HT-29 (cell line): ENCODE measurements at places on chromosomes 2 and 18. TPM values are rescaled to one million over a fixed set of nuclear protein-coding genes. Genes with fewer than 3 reads are reported as not detected.
A peak's percentile ranks its signal among the peaks of the same experiment; 100 is the strongest.

- DNase-seq = no peak
Measured at GRCh38 chr18:9832871-9833270, 52.9 kb upstream of the TXNDC2 start.

TMEFF2 gene
- total RNA-seq = not detected in 2 replicates

FAM124B gene
- total RNA-seq = not detected in 2 replicates

DNA sequence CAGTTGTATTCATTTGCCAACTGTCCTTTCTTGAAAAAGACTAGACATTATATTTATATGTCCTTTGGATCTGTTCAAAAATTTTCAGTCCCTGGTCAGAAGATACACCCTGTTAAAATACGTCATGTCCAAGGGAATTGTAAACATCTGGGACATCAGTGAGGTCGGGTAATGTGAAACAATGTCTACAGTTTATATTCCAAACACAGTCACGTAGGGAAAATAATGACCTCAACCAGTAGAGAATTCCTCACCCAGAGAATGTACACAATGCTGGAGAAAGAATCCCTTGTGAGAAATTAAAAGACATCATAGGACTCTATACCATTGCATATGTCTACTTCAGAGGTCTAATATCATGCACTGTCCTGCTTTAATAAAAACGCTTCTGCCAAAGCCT is 888.0 kb upstream of the CHAC2 start:
- DNase-seq = no peak

- DNase-seq = no peak
Measured at GRCh38 chr2:142918624-142919023, 41.2 kb downstream of the KYNU start.

CYS1 gene
- not detected in 2 replicates for total RNA-seq

SERPINB12 gene
- total RNA-seq = not detected in 2 replicates

- no peak for DNase-seq
Measured at GRCh38 chr2:71832388-71832787, 315.3 kb downstream of the CYP26B1 start.

- peak; percentile 57 for DNase-seq
Measured at GRCh38 chr18:74597034-74597661, 522 bp upstream of the ZNF407 start.

DNA sequence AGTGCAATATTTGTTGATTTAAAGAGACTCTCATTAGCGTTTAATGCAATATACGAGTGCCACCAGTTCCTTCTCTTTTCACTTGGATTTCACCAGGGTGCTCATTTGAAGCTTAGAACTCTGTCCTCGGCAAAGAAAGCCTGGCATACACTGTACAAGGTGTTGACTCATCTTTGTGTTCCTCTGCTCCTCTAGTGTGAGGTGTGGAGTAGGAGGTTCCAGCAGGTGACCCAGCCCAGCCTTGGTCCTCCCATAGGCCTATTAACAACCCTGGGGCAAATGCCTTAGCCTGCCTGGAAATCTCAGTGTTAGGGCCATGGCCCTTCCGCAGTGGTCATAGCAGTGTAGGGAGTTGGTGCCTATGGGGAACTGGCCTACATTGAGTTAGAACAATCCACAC is 20.1 kb downstream of the BCL2L11 start:
- no peak for DNase-seq

DNA sequence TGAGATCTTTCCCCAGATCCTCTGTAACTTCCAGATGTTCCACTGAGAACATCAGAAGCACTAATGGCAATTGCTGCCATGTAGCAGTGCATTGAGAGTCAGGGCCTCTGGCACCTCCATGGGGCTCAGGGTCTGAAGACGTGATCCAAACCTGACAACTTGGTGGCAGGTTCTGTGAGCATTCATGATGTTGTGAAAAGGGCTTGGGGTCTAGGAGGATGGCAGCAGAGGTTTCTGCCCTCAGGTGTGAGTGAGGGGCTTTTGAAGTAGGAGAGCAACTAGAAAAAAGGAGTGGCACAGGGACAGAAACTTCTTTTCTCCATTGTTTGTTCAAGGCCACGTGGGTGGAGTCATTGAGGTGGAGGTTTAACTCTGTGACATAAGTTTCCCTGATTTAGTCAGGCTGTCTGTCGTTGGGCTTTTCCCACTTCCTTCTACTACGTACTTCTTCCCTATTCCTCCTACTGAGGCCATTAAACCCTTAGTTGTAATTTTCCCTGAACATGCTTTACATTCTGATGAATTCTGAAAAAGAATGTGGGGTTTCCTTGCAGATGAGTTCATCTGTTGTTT is 13.1 kb downstream of the CFLAR start:
- DNase-seq = peak; percentile 82

DNA sequence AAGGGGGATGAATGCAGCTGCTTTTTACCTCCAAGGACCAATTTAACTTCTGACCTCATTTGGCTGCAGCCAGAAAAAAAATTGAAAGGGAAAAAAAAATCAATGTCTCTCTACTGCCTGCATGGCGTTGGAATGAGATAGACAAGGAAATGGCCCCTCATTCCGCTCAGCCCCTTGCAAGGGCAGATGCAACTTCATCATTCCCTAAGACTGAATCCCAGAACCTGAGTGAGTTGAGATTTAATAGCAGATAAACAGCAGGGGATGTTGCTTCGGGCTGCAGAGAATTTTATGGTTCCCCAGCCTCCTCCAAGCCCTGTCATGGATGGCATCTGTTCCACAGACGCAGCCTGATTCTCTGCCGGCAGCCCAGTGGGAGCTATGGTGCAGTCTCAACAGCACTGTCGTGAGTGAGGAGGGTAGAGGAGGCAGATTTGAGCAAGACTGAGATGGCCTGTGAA is 49.0 kb downstream of the CAPN13 start:
- no peak for DNase-seq

- DNase-seq = no peak
Measured at GRCh38 chr18:26205318-26205717, 20.9 kb upstream of the TAF4B start.
